Retina (tissue), 1 donor: ENCODE measurements at places on chromosomes 5 and 9.

- DNase-seq = no peak
These were observed 29.0 kb upstream of the ANKRD33B start for GRCh38 chr5:10534561-10535530.

- no peak for DNase-seq
These were observed 27.5 kb downstream of the SEC61B start for GRCh38 chr9:99249619-99250018.

- no peak for DNase-seq
These were observed 110.4 kb downstream of the EFNA5 start for GRCh38 chr5:107560377-107560776.

DNA sequence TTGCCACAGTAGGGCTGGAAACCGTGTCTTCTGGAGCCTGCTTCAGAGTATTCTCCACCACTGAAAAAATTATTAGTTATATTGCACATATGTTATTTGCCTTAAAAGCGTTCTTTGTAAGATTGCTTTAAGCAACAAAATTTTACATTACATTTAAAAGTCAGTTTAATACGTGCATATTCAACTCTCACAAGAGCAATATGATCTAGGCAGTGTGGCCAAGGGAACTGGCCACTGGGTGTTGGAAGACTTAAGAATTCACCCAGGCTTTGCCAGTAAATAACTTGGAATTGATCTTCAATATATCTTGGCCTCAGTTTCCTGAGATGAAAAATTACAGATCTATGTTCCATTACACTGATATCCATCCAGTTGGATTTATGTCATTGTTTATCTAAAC is 694.4 kb downstream of the EFNA5 start:
- DNase-seq = no peak
